ENCODE measurements at places on chromosomes 2 and 18.
A peak's percentile ranks its signal among the peaks of the same experiment; 100 is the strongest.

- no peak for DNase-seq
Observed at GRCh38 chr18:48723837-48724236, 185.0 kb downstream of the CTIF start.

DNA sequence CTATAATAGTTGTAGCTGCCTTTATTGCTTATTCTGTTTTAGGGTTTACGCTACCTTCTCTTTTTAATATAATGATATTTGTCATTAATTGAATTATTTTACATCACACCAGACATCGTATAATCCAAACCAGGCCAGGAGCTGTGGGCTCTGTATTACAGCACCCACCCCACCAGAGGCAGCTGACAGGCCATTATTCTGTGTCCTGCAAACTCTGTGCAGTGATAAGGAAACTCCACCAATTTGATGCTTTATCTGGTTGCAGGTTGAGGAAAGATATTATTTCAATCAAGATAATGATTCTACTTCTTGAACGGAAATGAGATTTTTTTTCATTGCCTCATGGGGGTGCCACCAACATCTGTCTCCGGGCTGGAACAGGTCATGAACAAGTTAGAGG lies 227.3 kb downstream of the ZBTB7C start:
- DNase-seq: no peak

DNA sequence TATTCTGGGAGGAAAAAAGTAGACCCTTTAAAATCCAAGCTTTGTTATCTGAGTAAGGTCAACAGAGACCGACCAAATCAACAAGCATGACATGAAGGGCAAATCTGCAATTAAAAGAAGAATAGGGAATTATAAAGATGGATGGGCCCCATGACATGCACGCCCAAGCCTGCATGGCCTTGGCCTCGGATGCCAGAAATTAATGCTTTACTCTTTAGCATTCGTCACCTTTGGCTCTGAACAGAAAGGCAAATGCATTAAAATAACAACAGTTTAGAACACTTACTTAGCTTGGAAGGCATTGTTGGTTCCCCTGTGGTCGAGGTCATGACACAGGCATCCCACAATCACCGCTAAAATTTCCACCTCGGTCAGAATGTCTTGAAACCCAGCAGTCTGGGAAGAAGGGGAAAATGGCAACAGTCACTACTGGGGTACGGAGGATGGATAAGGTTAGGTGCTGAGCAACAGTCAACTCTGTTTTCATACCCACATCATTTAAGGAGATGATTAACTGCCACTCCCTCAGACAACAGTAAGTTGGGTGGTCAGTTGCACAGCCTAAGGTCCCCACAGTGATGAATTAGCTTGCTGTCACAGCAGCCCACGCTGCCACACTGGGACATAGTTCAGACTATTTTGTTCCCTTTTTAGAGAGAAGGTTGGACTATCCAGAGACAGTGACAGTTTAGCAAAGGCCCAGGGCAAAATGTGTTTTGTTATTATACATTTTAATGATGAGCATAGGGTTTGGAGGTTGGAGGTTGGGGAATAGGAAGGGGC lies 319.1 kb downstream of the AGPS start:
- DNase-seq: no peak

- DNase-seq: no peak
Observed at GRCh38 chr2:216974321-216975302, 114.7 kb upstream of the TNP1 start.

- no peak for DNase-seq
Observed at GRCh38 chr2:129587426-129588064, 391.9 kb upstream of the RAB6C start.

DNA sequence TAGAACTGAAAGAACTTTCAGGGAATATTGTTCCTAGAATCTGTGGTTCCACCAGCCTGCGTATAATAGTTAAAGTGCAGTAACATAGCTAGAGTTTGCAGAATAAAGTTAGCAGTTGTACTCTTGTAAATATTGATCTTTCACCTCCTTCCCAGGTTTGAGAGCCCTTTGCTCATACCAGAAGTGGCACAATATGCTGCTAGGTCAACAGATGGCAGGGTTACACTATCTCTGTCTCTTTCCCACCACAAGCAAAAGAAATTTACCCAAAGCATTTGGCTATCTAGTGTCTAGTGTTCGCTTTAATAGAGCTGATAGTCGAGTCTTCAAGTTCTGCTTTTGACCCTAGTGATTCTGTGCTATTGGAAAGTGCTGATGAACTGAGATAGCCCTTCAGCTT lies 119.0 kb upstream of the KLHL14 start:
- no peak for DNase-seq

- no peak for DNase-seq
Observed at GRCh38 chr18:67134911-67135310, 381.6 kb downstream of the DSEL start.

GRCh38 chr2:133198678-133199077 lies 369.6 kb downstream of the NCKAP5 start:
- no peak for DNase-seq

- DNase-seq: no peak
Observed at GRCh38 chr2:70354264-70354949, 52.5 kb upstream of the FAM136A start.

DNA sequence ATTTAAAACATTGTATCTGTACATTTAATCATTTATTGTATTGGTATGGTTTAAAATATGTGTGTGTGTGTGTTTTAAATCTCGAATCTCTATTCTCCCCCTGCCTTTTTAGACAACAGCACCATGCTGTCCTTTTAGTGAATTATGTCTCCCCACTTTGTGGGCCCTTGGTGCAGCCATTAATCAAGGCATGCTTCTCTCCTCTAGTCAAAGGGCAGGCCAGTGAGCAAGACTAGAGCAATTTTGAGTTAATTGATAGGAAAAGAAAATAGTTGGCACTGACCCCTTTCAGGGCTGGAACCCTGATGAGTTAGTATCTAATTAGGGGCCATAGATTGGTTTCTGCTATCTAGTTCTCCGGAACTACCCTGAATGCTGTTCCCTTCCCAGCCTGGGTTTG lies 111.0 kb downstream of the MAIP1 start:
- DNase-seq: no peak

DNA sequence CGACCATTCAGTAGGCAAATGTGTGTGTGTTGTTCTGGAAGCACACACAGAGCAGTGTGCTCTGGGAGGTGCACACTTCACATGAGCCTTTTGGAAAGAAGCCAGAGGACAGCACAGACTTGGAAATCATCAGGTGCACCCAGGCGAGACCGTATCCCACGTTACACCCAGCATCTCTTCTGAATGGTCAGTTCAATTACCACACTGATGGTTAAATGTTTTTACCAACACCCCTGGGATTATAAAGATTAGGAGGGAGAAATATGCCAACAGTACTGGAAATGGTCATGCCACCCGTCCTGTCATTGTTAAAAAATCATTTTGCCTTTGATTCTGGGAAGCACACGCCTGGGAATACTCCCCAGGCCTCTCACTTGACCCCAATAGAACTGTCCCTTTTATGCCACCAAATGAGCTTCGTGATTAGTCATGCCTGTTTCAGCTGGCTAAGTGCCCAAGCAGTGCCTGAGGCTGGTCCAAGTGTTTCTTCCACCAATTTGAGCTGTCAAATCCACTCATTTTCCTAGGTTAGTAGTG lies 183.7 kb downstream of the NRP2 start:
- DNase-seq: no peak

DNA sequence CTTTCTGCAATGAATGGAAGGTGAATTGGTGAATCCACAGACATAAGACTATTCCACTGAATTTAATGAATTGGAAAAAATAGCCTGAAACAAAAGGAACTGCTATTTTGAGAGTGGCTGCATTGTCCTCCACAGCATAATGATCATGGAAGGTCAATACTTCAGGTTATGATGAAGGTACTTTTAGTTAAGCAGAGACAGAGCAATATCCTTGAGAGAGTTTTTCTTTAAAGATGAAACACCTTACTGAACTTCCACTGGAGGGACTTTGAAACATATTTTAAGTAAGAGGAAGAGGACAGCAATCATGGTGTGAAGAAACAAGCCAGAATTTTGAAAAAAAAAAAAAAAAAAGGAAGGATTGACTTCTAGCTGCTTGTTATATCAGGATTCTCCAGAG lies 68.8 kb upstream of the DPP10 start:
- no peak for DNase-seq

DNA sequence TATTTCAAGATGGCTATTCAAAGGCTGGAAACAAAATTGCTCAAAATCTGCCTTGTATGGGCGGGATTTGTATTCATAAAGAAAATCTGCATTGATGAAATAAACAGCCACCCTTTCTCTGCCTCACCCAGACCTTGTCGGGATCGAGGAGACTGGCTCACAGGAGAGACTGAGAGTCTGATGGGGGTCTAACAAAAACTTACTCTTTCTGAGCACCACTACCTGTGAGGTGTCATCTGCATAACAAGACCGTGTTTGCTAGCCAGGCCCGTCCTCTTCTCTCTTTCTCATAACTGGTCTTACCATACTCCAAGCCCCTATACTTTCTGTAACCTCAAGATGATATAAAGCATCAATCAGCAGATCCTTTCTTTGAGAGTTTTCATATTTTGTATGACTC lies 115.6 kb downstream of the INO80D start:
- DNase-seq: no peak

DNA sequence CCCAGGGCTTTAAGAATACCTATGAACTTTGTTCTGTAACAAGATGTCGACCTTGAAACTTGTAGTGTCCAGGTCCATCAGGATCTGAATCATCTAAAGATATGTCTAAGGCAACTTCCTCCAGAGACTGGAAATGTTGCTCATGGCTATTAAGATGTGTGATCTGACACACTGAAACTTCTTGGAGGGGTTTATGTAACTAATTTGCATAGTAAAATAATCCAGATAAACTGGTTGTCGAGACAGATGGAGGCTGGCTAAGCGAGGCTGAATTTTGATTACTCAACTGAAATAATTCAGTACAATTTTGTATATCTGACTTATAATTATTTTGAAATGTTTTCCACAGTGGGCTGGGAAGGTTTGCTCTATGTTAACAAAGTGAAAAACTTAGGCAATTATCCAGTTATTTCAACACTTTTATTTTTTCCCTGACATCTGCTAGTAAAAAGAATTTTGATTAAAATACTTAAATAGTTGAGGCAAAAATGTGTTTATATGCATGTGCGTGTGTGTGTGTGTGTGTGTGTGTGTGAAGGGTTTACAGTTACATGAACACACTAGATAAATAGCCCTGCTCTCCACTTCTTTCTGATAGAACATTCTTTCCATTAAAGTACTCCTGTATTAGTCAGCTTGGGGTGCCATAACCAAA lies 11.4 kb upstream of the MAP3K20 start:
- DNase-seq: no peak

GRCh38 chr2:175403599-175404221 lies 222.2 kb upstream of the ATP5MC3 start:
- DNase-seq: no peak

DNA sequence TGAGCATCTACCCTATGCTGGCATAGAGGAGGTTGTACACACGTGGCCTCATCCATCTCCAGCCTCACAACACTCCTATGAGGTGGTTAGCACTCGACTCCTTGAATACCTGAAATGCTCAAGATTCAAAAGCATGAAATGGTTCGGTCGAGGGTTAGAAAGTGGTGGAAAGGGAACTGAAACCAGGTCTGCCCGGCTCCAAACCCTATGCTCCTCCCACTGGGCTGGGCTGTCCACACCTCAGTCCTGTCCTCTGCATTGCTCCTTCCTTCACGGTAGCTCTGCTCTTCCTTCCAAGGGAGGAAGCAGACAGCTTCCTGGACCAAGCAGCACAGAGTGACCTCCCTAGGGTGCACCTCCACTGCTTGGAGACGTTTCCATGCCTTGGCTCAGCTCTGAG lies 565.2 kb upstream of the ID2 start:
- DNase-seq: no peak

- DNase-seq: no peak
Observed at GRCh38 chr2:61978522-61978921, 73.0 kb downstream of the COMMD1 start.

GRCh38 chr2:222797261-222797660 lies 63.6 kb upstream of the ACSL3 start:
- DNase-seq: no peak

GRCh38 chr2:142599504-142599903 lies 278.0 kb upstream of the KYNU start:
- no peak for DNase-seq

DNA sequence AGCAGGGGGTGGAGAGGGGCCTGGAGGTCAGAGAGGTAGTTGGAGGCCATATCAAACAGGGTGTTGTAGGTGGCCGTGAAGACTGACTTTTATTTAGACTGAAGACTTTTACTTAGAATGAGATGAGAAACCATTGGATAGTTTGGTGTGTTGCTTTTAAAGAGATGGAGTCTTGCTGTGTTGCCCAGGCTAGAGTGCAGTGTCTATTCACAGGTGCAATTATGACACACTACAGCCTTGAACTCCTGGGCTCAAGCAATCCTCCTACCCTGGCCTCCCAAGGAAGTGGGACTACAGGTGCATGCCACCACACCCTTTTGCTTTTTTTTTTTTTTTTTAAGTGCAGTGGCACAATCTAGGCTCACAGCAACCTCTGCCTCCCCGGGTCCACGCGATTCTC lies 2.5 kb upstream of the LRPPRC start:
- DNase-seq: no peak

GRCh38 chr2:55923091-55923981 lies at the start of gene EFEMP1:
Gene EFEMP1, minus strand, starts transcription at chr2:55923782. Its CDS starts 1,342 bp downstream, at chr2:55922440.
- no peak for DNase-seq

GRCh38 chr2:62705859-62706720 lies 577 bp downstream of the EHBP1 start:
- DNase-seq: peak; percentile 21

GRCh38 chr2:119683713-119684443 lies 4.9 kb downstream of the TMEM177 start:
- DNase-seq: no peak

DNA sequence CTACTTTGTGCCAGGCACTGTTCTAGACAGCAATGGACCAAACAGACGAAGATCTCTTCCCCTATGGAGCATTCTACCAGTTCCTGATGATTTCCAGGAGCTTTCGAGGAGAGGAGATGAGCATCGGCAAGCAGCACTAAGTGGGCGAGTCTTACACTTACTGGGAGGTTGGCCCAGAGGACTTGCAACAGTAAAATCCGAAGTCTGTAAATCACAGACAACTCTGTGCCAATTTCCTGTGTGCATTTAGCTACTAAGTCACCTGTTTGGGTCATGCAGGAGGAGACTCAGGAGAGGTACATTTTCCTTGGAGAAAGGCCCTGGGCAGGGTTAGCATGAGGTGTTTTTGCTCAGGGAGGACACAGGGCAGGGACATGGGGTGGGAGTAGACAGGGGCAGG lies 58.9 kb downstream of the TRPM8 start:
- DNase-seq: no peak
